ENCODE measurements at places on chromosomes 12 and 14.
A peak's percentile ranks its signal among the peaks of the same experiment; 100 is the strongest.

- no peak for DNase-seq
These were observed 177.6 kb upstream of the LMNTD1 start for GRCh38 chr12:25730489-25731349.

GRCh38 chr12:9888665-9889273, 7.5 kb downstream of the KLRF2 start:
- DNase-seq = no peak

DNA sequence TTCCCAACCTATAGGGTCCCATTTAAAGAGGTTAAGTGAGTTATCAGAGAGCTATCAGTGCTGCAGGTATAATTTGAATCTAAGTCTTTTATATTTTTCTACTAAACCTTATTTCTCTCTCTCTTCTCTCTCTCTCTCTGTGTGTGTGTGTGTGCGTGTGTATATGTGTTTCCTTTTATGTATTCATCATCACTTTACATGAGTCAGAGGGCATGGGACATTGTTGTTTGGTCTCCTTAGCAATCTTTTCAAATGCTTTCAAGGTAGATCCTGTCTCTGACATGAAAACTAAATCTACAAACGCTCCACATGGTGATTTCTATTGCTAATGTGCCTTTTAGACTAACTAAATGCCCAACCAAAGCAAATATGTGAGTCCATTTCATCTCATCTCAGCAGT, 459.7 kb downstream of the BTG1 start:
- peak; percentile 82 for DNase-seq

DNA sequence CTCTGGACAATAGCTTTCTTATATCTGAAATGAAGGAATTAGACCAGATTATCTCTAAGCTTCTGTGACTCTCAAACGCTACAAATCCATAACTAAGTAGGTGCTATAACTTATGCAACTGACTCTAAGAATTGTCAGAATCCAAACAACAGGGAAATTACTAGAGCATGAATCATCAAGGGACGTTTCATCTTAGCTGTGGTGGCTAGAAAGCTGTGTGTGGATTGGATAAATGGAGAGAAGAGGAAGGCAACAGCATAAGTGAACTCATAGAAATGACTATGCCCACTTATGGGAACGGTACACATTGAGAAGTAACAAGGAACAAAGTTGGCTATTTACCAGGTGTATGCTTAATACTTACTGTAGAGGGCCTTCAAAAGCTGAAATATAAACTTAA, 96.0 kb upstream of the NEDD1 start:
- DNase-seq = peak; percentile 82

DNA sequence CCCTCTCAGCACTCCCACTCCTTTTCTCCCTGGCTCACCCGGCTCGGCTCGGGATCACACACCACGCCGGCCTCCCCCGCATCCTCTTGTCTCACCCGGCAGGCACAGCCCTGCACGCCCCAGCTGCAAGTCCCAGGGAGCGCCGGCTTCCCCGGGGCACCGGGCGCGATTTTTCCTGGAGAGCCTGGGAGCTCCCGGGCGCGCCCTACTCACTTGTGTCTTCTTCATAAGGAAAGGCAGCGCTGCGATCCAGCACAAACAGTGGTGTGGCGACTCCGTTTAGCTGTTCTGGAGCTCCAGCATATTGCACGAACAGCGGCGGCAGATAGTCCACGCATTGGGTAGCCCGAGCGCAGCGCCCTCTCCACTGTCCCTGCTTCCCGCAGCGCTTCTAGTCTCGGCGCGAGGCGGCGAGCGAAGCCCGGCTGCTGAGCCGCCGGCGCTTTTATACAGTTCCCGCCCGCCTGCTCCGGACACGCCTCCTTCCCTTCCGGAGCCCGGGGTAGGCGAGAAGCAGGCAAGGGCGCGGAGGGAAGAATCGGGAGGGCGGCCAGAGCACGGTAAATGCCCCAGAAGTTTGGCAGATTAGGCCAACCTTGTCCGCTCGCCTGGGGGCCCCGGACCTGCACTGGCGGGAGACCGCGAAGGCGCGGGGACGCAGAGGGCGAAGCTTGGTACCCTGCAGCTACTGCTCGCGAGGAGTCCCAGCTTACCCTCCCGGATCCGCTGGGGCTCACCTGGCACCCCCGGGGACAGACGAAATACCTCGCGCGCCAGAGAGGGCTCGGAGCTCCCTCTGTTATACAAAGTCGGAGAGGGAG, at the start of gene KITLG:
Gene KITLG, minus strand, starts transcription at position 421 of the 821 bp plus-strand sequence. Its CDS starts 193 bp downstream, at position 228.
- peak; percentile 81 for DNase-seq

DNA sequence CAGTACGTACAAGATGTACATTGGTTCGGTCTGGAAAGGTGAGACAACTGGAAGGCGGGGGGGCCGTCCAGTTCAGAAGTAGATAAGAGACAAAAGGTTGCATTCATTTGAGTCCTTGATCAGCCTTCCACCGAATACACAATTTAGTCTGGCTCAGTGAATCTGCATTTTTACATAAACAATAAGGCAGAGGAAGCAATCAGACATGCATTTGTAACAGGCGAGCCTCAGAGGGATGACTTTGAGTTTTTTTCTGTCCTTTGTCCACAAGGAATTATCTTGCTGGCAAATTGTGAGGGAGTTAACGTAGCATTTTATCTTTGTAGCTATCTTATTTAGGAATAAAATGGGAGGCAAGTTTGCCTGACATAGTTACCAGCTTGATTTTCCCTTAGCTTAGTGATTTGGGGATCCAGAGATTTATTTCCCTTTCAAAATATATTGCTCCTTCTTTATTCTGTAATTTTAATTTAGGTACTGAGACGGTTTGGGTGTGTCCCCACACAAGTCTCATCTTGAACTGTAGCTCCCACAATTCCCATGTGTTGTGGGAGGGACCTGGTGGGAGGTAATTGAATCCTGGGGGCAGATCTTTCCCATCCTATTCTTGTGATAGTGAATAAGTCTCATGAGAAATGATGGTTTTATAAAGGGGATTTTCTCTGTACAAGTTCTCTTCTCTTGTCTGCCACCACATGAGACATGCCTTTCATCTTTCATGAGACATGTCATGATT, 59.4 kb downstream of the TESPA1 start:
- no peak for DNase-seq

DNA sequence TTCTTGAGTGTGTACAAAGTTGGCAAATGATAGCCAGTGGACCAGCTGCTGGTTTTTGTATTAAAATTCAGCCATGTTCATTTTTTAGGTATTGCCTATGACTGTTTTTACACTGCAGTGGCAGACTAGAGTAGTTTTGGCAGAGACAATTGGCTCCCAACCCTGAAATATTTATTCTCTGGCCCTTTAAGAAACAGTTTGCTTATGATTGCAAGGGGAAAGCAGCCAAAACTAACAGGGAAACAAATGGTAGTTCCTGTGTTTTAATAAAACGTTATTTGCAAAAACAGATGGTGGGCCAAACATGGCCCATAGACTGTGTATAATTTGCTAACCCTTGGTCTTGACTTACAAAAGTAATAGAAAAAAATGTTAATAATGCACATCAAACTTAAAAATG, 110.2 kb downstream of the ALX1 start:
- no peak for DNase-seq

- no peak for DNase-seq
These were observed 14.1 kb upstream of the NCOR2 start for GRCh38 chr12:124581307-124582107.

- DNase-seq = no peak
These were observed 149.8 kb upstream of the SFSWAP start for GRCh38 chr12:131561051-131561450.

- DNase-seq = peak; percentile 80
These were observed 113.2 kb upstream of the FLRT2 start for GRCh38 chr14:85416771-85417170.

All from brain microvascular endothelial cell (primary cell).